ENCODE measurements at places on chromosomes 6 and 20.

DNA sequence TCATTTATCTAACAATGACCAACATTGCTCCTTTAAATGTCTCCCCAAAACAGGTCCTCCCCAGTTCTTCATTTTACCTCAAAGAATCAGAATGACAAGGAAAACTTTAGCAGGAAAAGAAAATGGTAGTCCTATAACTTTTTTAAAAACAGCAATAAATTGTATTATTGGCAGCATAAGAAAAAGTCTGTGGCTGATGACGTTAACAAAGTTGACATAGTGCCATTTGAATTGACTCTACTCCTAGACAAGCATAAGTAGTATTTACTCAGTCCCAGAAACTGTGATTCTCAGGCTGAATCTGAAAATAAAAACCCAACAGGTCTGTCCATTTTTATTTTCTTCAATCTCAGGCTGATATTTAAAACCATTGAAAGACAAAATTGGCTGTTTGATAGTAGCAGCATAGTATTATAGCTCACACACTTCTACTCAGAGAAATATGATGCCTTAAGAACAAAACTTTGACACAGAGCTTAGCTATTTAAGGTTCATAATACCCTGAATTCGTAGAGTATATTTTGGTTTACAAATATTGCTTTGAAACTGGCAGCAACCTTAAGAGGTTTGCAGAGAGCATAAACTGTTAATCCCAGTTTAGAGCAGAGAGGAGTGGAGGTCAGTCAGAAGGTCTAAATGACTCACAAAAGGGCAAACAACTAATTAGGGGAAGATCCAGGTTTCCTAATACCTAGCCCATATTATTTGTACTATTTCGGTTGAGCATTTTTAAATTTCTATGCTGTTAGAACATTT is 35.0 kb upstream of the TENT5A start:
- DNase-seq = peak; percentile 48

DNA sequence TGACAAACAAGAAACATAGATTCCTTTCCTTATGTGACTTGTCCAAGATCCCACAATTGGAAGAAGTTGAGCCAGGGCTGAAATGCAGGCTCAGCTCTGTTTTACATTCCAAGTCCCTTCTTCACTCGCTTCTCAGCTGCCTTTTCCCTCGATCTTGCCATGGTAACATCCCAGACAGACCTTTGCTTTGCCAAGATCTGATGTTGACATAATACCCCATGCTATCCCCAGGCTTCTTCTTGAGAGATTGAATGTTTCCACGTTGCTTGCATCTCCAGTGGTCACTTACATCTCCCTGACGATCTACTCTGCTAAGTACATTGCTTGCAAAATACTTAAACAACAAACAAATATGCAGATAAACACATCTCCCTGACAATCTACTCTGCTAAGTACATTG is 63.5 kb downstream of the TBXT start:
- DNase-seq = peak; percentile 54

DNA sequence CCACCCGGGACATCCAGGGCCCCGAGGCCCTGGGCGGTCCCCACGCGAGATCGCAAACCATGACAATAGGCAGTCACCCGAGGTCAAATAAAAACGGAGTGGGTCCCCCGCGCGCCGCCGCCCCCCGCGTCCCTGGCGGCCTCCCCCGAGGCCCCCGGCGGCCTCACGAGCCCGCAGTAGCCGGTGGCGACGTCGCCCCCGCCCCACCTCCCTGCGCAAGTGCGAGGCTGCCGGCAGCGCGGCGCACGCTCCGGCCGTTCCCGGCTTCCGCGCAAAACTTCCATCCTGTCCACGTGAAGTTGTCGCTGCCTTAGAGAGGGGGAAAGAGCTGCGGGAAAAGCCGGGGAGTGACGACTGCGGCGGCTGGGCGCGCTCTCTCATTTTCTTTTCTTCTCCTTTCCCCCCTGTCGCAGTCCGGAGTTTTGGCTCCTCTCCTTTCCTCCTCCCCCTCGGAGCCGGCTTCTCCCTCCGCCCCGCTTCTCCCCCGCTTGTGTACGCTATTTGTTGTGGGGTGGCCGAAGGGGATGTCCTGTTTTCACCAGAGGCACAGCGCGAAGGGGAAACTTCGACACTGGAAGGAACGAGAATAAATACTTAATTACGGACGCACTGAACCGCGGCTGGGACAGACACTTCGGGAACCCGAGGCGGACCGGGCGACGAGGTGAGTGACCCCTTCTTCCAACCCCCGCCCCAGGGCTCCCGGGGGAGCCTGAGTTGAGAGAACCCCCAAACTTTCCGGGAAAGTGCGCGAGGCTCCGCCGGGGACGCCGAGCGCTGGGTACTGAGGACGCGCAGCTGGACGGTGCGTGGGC is at the start of gene EYA4:
Gene EYA4, plus strand, starts transcription at position 272 of the 815 bp plus-strand sequence. CDS start 33,424 bp downstream, outside the sequence.
- DNase-seq = no peak

DNA sequence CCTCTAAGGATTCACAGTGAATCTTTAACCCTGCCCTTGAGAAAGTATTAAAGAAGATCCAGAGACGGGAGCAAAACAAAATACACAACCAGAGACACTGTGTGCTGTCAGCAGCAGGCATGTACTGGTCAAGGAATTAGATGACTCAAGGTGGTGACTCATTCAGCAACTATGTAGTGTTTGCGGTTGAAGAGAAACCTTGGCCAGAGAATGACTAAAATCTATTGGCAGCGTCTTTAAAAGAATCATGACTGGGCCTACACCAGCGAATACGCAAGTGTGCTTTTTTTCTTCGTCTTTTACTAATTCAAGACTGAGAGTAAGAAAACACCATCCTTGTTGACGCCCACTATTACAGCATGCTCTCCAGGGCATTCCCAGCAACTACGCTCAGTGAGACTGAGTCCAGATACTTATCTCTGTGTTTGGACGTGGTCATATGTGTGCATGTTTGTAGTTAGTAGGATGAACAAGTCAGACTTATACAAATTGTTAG is 72.4 kb upstream of the BACH2 start:
- peak; percentile 100 for DNase-seq

- no peak for DNase-seq
Observed at GRCh38 chr6:20217891-20218290, 5.6 kb upstream of the MBOAT1 start.

- DNase-seq = no peak
Observed at GRCh38 chr6:28167926-28168325, 26.2 kb downstream of the ZKSCAN8 start.

DNA sequence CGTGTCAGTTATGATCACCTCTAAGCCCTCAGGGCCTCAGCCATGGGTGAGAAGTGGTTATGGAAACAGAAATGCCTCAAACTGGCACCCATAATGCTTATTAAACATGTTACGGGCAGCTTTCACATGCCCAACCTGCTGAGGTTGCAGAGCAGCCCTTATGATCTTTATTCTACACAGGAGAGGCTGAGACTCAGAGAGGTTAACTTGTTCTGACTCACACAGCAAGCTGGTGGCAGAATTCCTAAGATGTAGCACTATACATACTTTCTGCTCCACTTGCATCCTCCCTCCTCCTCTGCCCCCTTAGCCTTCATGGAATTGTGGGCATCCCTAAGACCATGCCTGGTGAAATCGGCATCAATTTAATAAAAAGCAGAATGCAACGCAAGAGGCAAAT is 34.7 kb upstream of the IGF2R start:
- no peak for DNase-seq

GRCh38 chr20:34817801-34818200 is 7.7 kb downstream of the NCOA6 start:
- no peak for DNase-seq

DNA sequence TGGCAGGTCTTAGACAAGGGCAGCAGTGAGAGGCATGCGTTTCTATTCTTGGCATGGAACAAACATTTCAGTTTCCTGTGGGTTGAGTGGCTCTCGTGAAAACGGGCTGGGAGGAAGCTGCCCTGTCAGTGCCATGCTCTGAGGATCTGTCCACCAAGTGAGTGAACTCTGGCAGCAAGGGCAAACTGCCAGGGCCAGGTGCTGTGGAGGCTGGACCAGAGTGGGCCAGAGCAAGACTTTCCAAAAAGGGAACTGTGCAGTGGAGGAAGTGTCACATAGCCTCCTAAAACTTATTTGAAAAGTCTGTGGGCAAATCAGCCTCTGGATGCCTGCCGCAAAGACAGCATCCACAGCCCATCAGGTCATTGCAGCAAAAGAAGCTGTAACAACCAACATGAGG is 44.2 kb upstream of the TAB2 start:
- DNase-seq = no peak
